Endothelial cell (in vitro differentiated cells): ENCODE measurements at places on chromosomes 4 and X. TPM values are rescaled to one million over a fixed set of nuclear protein-coding genes. Genes with fewer than 3 reads are reported as not detected.

DNA sequence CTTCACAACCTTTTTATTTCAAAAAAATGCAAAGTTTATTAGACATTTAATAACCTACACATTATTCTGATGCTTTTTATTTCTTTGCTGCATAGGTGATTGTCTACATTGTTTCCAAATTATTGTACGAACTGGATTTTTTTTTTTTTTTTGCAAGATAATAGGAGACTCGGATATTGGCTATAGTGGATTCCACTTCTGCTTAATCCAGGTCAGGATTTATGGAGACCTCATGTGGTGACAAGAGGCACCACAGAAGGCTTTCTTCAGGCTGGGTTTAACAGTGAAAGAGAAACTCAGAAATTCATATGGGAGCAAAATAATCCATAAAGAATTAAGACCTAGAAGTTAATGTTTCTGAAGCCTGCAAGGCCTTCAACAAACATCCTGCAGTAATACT lies 2.4 kb upstream of the SLIT2 start:
- no peak for DNase-seq

- no peak for DNase-seq
These were observed 21.9 kb downstream of the SH3BP2 start for GRCh38 chr4:2814627-2815270.

GRCh38 chr4:137474711-137475301 lies 57.5 kb downstream of the PCDH18 start:
- no peak for DNase-seq

DNA sequence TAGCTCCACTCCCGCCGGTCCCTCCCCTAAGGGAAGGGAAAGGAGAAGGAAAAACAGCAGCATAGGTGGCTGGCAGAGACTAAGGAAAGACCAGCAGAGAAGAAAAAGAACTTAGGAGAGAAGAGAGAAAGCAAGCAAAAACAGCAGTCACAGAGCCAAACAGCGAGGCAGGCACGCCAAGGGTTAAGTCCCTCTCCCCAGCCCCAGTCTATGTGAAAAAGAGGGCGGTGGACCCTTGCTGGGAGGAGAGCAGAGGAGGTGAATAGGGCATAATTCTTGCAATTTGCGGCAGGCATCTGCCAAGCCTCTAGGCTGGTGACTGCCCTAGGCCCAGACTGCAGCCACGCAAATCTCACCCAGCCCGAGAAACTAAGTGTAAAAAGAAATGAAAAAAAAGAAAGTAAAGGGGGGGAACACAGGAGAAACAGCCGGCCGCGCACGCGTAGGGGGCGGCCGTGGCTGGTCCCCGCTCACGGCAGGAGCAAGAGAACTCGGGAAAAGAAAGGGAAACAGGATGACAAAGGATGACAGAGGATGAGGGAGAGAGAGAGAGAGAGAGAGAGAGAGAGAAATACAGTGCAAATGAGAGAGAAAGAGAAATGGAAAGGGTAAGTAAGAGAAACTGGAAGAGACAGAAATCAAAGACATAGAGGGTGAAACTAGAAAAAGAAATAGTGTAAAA lies 48.6 kb downstream of the MAGEA9 start:
- DNase-seq, result peak; percentile 26

DNA sequence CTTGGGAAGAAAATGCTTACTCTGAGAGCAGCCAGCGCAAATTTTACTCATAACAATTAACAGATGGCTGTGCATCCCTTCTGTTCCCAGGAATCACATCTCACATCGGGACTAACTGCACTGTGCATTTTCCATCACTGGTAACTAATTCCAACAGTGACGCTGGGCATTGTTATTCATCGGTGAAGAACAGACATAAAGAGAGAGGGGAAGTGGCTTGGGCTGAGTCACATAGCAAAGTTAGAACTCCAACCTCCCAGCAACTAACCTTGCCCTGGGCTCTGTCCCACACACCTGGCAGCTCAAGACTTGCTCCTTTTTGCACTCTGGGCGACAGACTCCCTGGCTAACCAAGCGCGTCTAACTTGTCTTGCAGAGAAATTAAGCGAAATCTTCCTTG lies 6.4 kb upstream of the LONRF3 start:
- DNase-seq, result no peak

- no peak for DNase-seq
These were observed 7.8 kb downstream of the RBM47 start for GRCh38 chr4:40621592-40622512.

- DNase-seq, result no peak
These were observed 56.0 kb upstream of the FBXW7 start for GRCh38 chr4:152591876-152592275.

- DNase-seq, result no peak
These were observed 16.6 kb upstream of the PRDM8 start for GRCh38 chr4:80180743-80181142.

GRCh38 chr4:121070696-121071639 lies 1.4 kb downstream of the NDNF start:
- DNase-seq, result peak; percentile 76

GRCh38 chrX:39592776-39593175 lies 505.0 kb downstream of the BCOR start:
- DNase-seq, result no peak

- DNase-seq, result no peak
These were observed 28.4 kb downstream of the DDX60L start for GRCh38 chr4:168451744-168452390.

The GTPBP6 gene
- 47.2 TPM for total RNA-seq

The IL9R gene
- total RNA-seq, result 0.38 TPM

The FGD1 gene
- total RNA-seq, result 15.6 TPM
